LoVo (cell line): ENCODE measurements at places on chromosomes 2 and 18.

GRCh38 chr2:42328148-42328833 lies 32.7 kb downstream of the COX7A2L start:
- DNase-seq = peak; percentile 6

DNA sequence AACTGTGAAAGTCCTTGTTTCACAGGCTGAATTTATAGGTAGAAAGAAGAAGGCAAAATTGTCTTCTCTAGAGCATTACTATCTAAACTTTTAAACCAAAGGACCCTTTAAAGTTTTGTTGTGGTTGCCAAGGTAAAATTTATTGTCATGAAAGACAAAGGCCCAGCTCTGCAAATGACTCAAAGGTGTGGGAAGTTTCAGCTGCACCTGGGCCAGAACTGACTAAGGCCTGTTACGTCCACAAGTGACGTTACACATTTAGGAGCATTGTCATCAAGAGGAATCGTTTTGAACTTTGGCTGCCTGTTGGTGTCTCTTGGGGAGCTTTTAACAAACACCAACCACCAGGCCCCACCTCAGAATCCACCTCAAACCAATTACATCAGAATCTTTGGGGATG lies 8.1 kb upstream of the DSC3 start:
- no peak for DNase-seq

DNA sequence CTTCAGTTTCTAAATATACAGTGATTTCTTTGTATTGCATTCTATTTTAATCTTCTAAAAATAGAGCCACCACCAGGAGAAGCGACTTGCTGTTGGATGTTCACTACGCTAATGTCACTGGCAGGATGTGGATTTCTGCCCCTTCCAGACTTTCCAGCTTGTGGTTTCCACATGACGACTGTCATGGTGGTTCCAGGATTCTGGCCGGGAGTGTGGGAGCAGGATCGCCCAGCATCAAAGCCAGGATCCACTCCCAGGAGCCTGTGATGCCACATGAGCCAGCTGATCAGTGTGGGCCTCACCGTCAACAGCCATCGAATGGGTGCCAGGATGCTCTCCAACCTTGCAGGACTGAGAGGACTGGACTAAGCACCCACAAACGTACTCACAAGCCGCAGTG lies 148.8 kb downstream of the HDAC4 start:
- no peak for DNase-seq

- no peak for DNase-seq
Observed at GRCh38 chr2:145653553-145653952, 1133.6 kb upstream of the ZEB2 start.

GRCh38 chr18:12838178-12838634 lies 45.8 kb downstream of the PTPN2 start:
- DNase-seq = peak; percentile 90

GRCh38 chr2:189210250-189211087 lies 30.9 kb upstream of the COL5A2 start:
- DNase-seq = no peak

- DNase-seq = no peak
Observed at GRCh38 chr2:168025487-168026202, 221.8 kb downstream of the STK39 start.

- DNase-seq = peak; percentile 69
Observed at GRCh38 chr2:232568161-232568560, 17.7 kb downstream of the EIF4E2 start.

- no peak for DNase-seq
Observed at GRCh38 chr2:210544007-210544590, 12.3 kb upstream of the CPS1 start.

DNA sequence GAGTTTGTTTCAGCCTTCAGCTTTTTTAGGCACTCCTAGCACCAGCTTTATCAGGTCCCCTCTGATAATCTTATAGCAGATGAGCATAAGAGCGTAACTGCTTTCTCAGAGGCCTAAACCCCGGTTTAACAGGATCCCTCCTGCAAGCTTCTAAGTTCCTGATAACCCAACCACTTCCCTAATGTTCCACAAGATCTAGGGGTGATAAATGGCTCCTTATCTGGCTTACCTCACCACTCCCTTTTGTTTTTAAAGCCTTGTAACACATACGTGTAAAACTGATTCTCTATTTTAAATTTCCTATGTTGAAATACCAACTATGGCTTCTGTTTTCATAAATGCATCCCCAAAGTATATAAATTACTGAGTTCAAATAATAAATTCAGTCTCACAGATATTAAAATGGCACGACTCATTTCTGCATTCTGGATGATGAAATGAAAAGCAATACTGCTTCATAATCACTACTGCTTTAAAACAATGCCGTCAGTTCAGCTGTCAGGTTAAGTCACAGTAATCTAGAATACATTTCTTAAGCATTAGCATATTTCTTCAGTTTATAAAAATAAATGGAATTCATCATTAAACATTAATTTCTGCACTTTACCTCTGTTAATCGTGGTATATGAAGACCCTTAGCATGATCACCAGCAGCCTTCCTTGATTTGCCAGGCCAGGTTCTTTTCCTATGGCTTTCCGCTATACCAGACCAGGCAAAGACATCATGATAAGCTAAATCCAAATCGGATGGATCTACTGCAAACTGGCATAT lies 126.3 kb downstream of the C2orf74 start:
- peak; percentile 42 for DNase-seq

DNA sequence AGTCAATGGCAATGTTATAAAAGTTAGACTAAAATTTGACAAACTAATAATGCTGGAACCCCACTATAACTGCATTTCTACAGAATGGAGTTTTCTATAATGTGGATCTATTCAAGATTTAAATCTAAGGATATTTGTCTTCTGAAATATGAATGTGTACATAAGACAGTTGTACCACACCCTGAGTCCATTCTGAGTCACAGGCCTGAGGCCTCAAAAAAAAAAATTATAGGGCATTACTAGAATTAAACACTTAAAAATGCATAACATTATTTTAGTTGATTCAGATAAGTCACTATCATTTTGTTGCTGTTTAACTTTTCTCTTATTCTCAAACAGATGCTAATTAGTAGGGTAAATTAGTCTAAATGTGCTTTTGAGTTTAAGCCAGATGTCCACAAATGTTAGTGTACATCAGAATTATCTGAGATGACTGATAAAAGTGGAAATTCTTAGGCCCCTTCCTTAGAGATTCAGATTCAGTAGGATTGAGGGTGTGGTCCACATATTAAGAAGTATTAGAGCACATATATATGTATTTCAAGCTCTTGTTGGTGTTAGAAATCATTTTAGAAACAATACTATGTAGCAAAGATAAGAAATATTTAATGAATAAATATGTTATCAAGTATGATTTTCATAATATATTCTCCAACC lies 42.4 kb upstream of the COL5A2 start:
- peak; percentile 30 for DNase-seq

DNA sequence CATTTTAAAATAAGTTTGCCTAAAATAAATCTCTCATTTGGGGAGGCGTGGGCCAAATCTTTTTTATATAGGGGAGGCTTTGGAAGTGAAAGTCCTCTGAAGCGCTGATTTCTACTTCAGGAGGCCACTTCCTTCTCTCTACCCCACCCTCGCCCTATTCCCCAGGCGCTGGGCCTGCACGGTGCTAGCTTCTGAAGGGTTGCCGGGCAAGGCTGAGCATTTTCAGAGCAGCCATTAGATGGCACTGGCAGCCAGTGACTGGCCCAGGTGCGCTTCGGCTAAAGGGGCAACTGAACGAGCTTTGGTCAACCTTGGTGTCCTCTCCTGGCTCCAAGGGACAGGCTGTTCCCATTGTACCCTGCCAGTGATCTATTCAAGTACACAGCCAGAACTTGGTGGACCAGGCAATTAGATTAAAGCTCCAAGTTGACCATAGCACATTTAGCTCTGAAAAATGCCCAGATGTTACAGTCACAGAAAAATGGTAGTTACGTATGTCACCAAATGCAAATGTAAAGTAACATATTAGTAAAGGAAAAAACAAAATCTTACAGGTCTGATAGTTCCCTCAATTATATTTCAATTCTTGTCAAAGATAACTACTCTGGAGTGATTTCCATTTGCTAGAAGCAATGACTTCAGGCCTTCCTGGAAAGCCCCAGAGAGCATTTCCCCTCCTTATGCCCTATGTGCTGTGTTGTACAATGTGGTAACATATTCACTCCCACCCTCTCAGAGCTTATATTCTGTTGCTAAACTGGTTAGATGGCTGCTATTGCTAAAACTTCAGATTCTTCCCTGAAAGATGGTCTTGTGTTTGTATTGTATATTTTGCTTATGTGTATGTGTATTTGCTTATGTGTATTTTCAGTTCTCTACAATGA lies 2.1 kb downstream of the POMC start:
- DNase-seq = peak; percentile 24

DNA sequence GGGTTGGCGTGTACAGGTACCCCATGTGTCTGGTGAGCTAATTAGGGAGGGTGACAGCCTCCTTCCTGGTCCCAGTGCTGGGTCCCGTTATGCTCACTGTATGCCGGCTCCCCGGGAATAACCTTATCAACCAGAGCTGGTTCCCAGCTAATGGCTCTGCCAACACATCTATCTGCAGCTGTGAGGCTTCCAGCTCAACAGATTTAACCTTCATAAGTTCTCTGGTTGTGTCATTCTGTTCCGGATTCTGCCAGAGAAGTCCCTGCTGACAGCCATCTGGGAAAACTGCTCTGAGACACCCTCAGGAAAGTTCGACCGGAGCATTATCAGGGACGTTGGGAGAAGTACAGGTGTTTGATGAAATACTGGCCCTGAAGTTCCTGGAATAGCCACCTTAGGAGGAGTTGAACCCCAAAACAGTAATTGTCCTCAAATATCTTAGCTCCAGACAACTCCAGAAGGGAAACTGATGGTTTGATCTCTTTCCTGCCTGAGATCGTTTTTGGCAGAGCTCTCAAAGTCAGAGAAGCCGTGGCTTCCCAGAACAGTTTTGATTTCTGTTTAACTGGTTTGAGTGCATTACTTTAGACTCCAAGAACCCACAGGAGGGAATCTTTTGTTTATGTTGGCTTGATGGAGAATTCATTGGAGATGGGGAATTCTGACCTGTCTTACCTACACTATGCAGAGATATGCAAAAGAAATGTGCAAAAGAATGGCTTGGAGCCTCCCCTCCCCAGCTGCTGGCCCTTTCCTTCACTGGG lies 39.4 kb upstream of the TXNDC2 start:
- DNase-seq = no peak

DNA sequence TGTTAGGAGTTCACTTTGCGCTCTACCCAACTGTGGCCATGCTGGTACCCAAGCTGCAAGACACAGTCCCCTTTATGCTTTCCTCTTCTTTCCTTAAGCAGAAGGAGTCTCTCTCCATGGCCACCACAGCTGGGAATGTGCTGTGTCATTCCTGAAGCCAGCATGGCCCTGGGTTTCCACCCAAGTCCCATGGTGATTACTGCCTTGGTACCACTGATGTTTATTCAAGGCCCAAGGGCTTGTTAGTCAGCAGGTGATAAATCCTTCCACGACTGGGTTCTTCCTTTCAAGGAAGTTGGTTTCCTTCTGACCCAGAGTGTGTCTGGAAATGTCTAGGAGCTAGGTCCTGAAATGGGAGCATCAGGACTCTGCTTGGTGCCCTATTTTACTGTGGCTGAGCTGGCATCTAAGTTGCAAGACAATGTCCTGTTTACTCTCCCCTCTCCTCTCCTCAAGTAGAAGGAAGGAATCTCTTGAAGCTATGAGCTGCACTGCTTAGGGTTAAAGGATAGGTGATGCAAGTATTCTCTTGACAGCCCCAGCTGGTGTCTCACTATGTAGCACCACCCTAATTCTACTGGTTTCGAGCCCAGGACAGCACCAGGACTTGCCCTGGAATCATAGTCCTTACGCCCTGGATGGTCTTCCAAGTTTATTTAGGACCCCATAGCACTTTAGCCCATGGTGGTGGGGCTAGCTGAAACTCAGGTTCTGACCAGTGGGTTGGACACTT lies 18.7 kb upstream of the NUP35 start:
- DNase-seq = no peak

GRCh38 chr2:187922846-187923245 lies 368.6 kb upstream of the TFPI start:
- DNase-seq = no peak

DNA sequence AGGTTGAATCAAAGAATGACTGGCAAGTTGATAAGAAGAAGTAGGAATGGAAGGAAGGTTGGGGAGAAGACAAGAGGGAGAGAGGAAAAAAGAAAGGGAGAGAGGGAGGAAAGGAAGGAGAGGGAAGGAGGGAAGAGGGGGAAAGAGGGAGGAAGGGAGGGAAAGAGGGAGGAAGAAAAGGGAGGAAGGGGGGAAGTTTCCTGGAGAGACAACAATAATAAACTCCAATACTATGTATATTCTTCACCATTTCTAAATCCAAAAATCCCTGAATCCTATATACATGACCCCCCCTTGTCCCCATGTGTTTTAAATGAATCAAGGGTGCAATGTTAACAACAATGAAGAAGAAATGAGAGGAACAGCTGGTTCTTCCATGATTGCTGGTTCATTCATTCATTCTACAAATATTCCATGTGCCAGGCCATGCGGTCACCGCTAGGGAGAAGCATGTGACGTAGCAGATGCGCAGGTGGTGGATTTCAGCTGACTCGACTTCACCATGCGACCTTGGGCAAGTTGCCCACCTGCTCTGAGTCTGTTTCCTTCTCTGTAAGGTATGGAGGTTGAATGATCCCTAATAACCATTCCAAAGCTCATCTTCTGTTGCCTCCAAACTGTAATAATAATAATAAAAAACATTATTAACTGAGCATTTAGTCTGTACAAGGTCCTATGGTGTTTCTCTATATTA lies 77.6 kb downstream of the EN1 start:
- DNase-seq = no peak

DNA sequence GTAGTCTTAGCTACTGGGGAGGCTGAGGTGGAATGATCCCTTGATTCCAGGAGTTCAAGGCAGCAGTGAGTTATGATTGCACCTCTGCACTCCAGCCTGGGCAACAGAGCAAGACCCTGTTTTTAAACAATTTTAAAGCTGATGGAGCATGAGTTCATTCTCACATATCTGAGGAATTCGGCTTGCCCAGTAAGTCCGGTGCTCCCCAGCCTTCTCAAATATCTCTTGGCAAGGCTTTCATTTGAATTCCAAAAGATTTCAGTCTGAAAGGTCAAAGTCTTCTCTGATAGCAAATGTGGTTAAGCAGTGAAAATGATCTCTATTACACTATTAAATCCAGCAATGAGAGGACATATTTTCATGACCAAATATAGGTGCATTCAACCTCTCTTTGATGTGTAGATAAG lies 27.9 kb downstream of the PIEZO2 start:
- DNase-seq = no peak

DNA sequence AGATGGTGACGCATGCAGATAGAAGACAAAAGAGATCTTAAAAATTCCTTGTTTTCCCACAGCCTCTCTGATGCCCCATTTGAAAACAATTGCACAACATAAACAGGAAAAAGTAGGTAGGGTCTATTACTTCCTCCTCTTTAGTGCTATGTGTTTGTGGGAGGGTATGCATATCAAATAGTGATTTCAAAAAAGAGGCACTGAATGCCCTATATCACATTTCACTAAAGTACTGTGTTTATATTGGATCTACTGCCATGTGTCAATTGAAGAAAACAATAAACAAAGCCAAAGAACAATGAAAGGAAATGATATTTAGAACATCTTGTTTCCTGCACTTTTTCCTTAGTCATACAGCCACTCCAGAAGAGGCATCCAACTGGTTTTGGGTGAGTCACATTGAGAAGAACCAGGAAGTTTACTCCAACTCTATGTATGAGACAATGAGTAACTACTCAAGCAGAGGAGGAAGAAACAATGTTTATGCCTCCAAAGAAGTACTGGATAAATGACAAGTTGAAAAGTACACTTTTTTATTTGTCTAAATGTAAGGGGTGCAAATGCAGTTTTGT lies 583.6 kb downstream of the FBXO15 start:
- peak; percentile 16 for DNase-seq

GRCh38 chr2:88010136-88010535 lies 6.2 kb downstream of the RNU2-63P start:
- DNase-seq = no peak
